Right ventricle myocardium superior (tissue), 1 donor: ENCODE measurements at places on chromosomes 12 and 14. TPM values are rescaled to one million over a fixed set of nuclear protein-coding genes. Genes with fewer than 3 reads are reported as not detected.
A peak's percentile ranks its signal among the peaks of the same experiment; 100 is the strongest.

DNA sequence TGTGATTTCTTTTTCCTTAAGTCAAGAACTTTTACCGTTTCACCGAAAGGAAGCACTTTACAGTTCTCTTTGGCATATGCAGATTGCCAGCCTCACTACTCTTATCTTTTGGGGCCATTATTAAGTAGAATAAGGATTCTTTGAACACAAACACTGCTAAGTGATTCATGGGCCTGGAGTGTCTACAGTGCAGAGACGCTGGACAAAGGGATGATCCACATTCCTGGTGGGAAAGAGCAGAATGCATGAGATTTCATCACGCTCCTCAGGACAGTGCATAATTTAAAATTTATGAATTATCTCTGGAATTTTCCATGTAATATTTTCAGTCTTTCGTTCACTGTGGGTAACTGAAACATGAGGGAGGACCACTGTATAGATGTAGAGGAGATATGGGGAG lies 90.2 kb downstream of the TTLL5 start:
- no peak for DNase-seq

DNA sequence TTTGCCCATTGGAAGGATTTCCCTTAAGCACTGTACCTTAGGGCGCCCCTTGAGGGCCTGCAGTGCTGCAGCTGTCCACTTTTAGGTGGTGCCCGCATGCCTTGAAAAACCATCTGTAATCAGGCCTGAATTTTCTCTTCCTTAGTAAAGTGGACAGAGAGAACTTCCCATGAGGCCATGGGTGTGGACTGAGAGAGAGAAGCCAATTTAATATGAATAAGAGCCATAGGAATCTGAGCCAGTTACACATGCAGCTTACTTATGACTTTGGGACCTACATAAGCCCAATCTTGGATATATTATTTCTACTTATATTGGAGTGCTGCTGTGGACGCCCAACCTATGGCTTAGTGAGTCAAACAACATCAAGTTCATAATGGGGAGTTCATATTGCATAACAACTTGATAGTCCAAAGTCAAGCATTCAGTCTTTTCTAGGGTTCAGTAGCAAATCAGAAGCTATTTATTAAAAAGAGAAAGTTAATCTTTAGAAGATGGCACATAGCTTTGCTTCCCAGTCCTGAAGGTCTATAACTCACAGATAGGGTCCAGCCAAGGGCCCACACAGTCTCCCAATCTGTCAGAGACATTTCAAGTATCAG lies 11.1 kb upstream of the ETV6 start:
- no peak for DNase-seq

The PELI2 gene
- total RNA-seq = 4.2 TPM

DNA sequence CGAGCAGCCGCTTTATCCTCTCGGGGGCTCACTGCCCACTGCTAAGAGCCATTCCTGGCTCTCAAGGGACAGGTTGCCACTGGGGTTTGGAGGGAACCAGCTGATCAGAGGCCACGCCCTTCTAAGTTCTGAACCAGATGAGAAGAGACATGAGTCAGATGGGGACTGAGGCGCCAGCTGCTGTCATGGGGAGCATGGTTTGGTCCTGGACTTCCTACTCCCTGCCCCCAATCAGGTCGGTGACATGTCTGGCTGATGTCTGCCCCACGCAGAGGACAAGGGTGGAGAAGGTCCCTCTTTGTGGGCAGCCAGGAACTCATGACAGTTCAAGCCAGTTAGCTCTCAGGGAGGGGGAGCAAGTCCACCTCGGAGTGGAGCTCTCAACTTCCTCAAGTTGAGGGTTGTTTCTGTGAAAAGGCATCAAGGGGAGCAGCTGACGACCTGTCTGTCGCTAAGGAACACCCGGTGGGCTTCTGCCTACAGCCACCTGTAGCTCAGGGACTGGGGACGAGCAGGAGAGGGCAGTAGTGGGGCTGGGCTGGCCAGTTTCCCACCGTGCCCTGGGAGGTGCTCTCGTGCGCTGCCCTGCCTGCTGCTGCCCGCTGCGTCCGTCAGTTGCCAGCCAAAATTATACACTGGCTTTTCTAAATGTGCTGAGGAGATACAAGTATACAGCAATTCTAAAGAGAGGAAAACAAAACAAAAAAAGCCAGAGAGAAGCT lies 20.5 kb downstream of the PSMC1 start:
- no peak for DNase-seq

The CABP1 gene
- total RNA-seq = 6.5 TPM

The HOXC13 gene
- total RNA-seq = not detected

DNA sequence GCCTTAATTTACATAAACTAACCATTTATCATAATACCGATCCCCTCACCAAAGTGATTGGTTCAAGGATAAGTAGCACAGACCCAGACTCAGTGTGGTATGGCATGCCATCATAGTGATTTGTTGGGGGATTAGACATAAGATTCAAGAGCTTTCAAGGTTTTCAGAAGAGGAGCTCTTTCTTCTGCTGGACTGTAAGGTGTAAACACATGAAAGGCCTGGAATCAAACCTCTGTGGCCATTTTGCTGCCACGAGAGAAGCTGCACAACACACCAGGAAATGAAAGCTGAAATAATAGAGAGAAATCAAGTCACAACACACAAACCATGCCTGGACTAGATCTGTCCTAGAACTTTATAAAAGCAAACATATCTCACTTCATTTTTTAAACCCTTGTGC lies 30.8 kb downstream of the BTG1 start:
- no peak for DNase-seq

The KLHL33 gene
- 0.70 TPM for total RNA-seq

DNA sequence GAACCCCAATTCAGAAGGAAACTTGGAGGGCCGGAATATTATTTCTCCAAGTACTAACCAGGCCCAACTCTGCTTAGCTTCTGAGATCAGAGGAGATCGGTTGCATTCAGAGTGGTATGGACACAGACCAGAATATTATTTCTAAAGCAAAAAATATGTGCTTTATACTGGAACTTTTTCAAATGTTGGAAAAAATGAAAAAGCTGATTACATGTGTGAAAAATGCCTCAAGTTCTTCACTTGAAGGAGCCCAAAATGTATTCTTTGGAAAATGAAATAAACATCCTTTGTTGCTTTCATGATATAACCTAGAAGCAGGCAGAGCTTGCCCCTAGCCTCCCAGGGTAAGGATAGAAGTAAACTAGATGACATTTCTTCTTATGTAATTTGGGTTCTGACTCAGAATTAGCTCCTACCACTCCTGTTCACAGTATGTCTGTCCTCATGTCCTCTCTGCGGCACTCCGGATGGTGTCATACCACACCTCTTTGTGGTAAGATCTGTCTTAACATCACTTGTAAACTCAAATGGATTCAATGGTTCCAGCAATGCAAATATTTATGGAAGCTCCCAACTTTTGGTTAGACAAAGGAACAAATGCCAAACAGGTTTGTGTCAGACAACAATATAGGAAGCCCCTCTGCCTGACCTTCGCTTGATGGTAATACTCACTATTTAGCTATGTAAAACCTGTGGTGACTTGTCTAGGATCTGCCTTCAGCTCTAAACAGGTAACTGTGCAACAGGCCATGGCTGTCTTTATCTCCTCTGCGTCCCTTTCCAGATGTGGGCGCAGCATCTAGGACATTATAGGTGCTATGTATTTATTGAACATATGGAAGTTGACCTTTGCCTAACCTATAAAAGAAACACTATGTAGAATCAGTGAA lies 178.5 kb downstream of the SSPN start:
- no peak for DNase-seq

GRCh38 chr12:126761420-126761819 lies 1505.5 kb upstream of the TMEM132C start:
- no peak for DNase-seq

The RNASE9 gene
- total RNA-seq = not detected

The STAC3 gene
- 1.2 TPM for total RNA-seq

- DNase-seq = peak; percentile 74
These were observed 20.7 kb upstream of the NEK9 start for GRCh38 chr14:75147423-75148071.

DNA sequence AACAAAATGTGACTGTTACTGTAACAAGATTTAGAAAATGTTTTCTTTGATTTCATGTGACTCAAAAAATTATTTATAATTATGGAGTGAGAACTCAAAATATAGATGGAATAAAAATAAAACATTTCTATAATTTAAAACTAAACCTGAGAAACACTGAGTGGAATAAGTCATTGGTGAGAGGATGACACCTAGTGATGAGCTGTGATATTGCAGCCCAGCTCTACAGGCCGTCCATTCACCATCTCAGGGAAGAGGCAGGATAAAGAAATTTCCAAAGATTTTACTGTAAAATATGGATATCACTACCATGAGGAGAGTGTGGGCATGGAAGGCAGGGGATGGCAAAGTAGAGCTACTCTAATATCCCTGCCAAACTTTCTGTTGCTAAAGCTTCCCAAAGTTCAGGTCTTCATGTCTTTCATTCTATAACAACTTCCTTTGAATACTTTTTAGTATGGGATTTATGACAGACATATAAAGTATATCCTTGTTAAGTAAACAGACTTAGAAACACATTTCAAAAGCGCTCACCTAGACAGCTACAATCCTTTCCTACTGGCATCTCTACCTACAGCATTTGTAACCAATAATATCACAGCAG lies 308.0 kb downstream of the ITPR2 start:
- no peak for DNase-seq

DNA sequence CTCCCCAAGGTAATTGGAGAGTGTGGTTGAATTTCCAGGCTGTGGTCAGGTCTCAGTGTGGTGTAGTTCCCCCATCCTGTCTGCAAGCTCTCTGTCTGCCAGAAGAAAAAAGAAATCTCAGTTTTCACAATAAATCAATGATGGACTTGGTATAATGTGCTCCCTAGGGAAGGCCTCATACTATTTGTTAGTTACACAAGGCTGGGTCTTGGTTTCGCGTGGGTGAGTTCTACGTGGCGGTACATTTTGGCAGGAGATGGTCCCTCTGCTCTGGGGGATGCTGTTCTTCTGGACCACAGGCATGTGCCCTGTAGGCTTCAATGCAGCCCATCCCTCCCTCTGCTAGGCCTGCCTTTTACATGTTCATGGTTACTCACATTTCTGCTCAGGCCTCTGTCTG lies 206.4 kb upstream of the PELI2 start:
- DNase-seq = no peak

GRCh38 chr14:88154926-88155325 lies 150.0 kb downstream of the GPR65 start:
- DNase-seq = no peak

The NTN4 gene
- total RNA-seq = 81.5 TPM

The CLSTN3 gene
- 3.7 TPM for total RNA-seq

DNA sequence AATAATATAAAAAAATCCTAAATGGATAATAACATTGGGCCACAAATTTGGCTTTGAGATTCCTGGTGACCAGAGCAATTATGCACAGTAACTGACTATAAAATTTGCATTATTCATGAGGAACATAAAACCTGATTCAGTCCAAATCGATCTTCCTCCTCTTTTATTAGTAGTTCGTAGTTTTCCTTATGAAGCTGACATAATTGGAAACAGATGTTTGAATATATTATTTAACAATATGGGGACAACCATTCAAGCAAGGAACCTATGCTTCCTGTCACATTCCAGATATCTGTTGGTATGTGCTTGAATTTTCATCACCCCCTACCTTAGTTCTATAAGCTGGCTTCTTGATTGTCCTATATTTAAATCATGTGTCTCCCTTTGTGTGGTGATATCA lies 34.9 kb downstream of the CCDC175 start:
- DNase-seq = no peak

GRCh38 chr14:20485900-20486299 lies 16.7 kb downstream of the PNP start:
- no peak for DNase-seq

DNA sequence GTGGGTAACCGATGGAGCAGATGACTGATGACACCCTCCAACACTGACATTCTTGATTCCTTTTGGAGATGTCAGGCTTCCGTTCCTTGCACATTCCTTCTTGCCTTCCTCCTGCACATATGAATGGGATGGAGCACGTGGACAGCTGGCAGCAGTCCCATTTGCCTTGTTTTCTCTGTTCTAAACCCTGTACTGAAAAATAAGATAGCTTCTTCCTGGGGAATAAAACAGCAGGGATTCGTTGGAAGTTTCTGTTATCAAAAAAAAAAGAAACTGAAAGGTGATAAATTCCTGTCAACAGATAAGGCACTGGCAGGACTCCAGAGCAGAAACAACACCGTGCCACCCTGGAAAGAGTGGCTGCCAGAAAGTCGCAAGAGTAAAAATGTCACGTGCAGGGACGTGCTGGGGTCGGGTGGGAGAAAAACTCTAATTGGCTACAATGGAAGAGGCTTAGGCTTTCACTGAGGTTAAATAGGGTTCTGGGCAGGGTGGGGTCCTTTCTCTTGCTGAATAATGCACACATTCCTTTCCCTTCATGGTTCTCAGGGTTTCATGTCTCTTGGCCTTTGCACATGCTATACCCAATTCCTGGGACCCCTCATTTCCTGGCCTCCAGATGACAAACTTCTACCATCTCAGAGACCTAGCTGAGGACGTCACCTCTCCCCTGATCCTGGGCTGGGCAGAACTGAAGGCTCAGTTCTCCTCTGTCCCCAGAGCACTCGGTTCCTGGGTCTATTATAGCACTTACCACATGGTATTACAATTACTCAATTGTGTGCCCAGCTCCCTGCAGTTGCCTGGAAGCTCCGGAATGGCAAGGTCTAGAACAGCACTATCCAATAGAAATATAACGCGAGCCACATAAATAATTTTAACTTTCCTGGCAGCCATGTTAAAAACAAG lies 7.0 kb upstream of the NUAK1 start:
- peak; percentile 55 for DNase-seq

- DNase-seq = no peak
These were observed 96.8 kb downstream of the PPHLN1 start for GRCh38 chr12:42422785-42423184.

The CCDC175 gene
- total RNA-seq = not detected

GRCh38 chr14:68397371-68397811 lies 395.5 kb downstream of the ZFP36L1 start:
- DNase-seq = peak; percentile 76

DNA sequence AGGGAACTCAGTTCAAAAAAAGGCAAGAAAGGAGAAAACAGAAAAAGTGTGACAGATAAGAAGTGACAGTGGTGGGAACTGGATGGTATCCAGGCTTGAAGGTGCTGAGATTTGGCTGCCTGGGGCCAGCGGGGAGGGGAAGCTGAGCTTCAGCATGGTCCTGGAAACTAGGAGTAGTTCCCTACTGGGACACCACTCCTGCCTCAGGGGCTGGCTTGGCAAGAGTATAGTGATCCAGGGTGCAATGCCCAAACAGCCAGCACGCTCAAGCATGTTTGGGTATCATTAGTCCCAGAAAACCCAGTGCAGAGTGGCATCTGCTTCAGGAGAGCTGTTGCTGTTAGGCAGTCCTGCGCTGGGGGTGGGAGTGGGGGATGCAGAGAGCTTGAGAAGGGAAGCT lies 49.5 kb upstream of the KTN1 start:
- no peak for DNase-seq

The NGB gene
- not detected for total RNA-seq

GRCh38 chr14:37709419-37710195 lies 114.2 kb downstream of the TTC6 start:
- DNase-seq = no peak
